NCI-H526 (cell line): ENCODE measurements at places on chromosomes 16 and 17.
A peak's percentile ranks its signal among the peaks of the same experiment; 100 is the strongest.

DNA sequence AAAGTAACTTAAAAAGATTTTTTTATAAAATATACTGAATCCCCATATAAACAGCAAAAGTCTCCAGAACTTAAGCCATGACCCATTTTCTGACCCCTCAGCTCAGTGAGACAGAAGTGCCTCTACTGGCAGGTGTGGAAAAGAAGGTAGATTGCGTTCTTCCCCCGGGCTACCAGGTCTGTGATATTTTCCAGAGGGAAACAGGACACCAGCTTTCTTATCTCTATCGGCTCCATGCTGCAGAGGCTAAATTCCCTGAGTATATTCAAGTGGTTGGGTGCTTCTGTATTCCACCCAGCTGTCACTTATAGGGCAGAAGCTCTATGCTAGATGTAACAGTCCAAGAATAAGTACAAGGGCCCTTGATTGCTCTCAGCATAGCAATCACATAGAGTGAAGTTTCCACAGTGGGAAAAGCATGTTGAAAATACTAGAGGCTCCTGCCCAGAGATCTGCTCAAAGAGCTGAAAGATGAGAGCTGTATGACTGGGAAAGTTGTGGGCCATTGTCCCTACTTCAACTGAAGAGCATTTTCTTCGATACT lies 687.3 kb downstream of the CDH11 start:
- DNase-seq = no peak

- no peak for DNase-seq
Observed at GRCh38 chr17:18074566-18075272, 13.0 kb upstream of the DRG2 start.

- DNase-seq = peak; percentile 99
Observed at GRCh38 chr16:1942810-1943726, at the start of gene MSRB1. MSRB1 (minus strand) TSS chr16:1943199; CDS start chr16:1943156, 43 bp downstream.

DNA sequence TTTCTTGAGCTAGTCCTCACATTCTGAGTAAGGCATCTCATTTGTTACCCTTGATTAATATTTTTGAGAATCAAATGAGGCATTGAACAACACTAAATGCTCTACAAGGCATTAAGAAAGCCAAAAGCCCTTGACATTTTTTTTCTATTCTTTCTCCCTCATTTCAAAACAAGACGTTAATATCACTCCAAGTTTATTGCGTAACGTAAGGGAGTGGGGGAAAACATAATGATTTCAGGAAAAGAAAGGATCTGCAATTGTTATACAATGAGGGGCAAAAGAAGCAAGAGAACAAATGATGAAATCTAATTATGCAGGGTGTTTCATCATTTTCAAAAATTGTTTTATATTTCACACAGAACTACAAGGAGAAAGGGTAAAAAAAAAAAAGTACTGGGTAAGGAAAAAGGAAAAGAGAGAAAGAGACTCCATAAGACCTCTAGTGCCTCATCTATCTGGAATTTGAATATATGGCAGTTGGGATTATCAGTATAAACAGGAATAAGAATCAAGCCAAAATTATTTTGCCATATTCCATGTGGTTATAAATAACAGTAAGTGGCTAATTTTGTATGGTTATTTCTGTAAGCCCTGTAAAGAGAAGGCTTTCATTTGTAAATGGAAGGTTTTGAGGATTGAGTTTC lies 163.0 kb downstream of the ABCA8 start:
- no peak for DNase-seq
